Cardiac muscle cell (in vitro differentiated cells and primary cell): ENCODE measurements at places on chromosomes 13 and 19. TPM values are rescaled to one million over a fixed set of nuclear protein-coding genes. Genes with fewer than 3 reads are reported as not detected.

DNA sequence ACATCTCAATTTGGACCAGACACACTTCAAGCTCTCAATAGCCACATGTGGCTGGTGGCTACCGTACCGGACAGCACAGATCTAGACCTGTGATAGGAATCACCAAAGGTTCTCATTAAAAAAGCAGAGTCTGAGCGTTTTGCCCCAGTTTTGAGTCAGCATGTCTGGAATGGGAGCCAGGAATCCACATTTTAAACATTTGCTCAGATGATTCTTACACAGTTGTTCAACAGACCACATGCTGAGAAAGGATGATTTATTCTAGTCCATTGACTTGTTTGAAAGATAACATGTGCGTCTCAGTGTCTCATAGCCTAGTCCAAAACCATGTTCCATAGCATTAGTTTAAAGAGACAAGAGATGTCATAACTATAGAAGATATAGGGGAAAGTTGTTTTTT, 53.4 kb downstream of the FLT3 start:
- no peak overlapping the region for H3K27ac ChIP-seq
- H3K36me3 ChIP-seq = no peaks in the 10 kb centered on the region
- no peak overlapping the region for H3K4me3 ChIP-seq
- no peak for DNase-seq
- H3K4me1 ChIP-seq = no peaks in the 10 kb centered on the region

- H3K4me3 ChIP-seq = peak overlapping the region; percentile 38
- H3K27me3 ChIP-seq = no peaks in the 10 kb centered on the region
- H3K4me1 ChIP-seq = no peaks in the 10 kb centered on the region
- peak; percentile 89 for DNase-seq
- no peak overlapping the region for H3K27ac ChIP-seq
These were observed 8.6 kb downstream of the LTBP4 start for GRCh38 chr19:40609561-40610395.

DNA sequence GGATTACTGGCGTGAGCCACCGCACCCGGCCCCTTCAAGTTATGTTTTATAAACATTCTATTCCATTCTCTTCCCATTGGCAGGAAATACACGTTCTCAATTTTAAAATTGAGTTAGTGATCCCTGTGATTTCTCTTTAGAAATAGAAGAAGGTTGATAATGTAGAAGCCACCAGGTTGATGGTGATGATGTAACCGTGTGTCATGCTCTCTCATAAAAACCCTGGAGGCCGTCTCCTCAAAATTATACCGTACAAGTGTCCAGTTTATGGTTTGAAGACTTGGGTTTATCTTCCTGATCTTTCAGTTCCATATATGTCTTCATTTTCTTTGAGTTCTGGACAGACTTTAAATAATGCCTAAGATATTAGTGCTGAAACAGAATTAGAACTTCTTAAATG, 32.2 kb downstream of the COG3 start:
- no peaks in the 10 kb centered on the region for H3K4me1 ChIP-seq
- no peak overlapping the region for H3K4me3 ChIP-seq
- H3K27ac ChIP-seq = no peak overlapping the region
- no peak for DNase-seq
- no peaks in the 10 kb centered on the region for H3K27me3 ChIP-seq

DNA sequence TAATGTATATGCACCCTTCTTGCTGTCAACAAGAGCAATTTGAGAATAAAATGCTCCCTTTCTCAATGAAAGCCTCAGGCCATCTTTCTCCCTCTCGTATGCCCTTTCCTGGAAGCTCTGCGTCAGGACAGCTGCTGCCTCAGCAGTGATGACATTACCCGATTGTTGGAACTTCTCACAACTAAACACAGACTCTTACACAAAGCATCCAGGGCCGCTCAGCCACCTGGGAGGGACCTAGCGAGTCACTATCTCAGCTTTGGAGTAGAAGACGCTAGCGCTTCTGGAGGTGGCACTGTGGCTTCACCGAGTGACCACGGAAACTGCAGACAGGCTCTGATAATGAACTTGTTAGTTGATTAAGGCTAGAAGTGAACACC, 153.2 kb upstream of the SOX1 start:
- no peak overlapping the region for H3K4me3 ChIP-seq
- no peaks in the 10 kb centered on the region for H3K36me3 ChIP-seq
- DNase-seq = no peak
- H3K27ac ChIP-seq = no peak overlapping the region
- peaks cover 18% of the 10 kb centered on the region for H3K27me3 ChIP-seq

DNA sequence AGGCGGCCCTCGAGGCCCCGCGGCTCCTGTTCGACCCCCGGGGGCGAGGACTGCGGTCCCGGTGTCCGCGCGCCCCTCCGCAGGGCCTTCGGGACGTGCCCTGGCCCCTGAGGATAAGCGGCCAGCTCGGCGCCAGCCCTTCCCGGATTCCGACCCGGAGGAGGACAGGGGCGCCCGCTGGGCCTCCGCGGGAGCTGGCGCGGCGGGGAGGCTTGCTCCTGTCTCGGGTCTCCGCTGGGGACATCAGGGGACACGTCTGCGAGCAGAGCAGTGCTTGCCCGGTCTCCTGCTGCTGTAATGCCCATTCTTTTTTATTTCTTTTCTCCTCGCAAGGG, 829 bp downstream of the B3GLCT start:
- no peaks in the 10 kb centered on the region for H3K27me3 ChIP-seq
- DNase-seq = no peak

DNA sequence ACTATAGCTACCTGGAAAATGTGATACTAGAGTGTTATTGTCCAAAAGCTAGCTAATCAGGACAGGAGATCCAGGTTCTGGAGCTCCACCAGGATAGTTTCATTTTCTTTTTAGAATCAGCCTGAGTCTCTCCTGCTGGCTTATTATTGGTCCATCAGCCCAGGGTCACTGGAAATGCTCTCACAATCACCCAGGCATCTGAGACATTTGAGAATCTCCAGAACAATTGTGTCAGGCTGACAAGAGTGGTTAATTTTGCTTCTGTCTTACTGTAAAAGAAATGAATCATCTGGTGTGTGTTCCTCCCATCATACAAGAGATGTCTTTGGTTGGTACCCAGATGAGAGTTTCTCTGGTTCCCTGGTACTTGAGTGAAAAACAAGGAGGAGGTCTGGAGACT, 43.6 kb upstream of the ZNF681 start:
- no peak for DNase-seq
- no peaks in the 10 kb centered on the region for H3K27me3 ChIP-seq
- no peak overlapping the region for H3K4me3 ChIP-seq
- H3K27ac ChIP-seq = peak overlapping the region; percentile 66
- no peaks in the 10 kb centered on the region for H3K36me3 ChIP-seq

DNA sequence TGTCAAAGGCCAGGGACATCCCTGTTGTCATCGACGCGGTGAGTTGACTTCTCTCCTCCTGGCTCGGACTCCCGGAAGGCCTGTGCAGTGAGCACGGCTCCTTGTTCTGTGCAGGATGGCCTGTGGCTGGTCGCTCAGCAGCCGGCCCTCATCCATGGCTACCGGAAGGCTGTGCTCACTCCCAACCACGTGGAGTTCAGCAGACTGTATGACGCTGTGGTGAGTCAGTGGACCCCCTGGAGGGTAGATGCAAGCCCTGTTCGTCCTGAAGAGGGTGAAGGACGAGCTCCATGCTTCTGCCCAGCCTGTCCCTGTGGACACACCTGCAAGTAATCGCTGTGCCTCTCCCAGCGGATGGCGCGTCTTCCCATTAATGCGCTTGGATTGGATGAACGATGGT, 19.2 kb downstream of the NAXD start:
- H3K27me3 ChIP-seq = no peaks in the 10 kb centered on the region
- peak; percentile 81 for DNase-seq
- no peak overlapping the region for H3K4me3 ChIP-seq

- H3K4me3 ChIP-seq = no peak overlapping the region
- no peak for DNase-seq
- no peak overlapping the region for H3K27ac ChIP-seq
- no peaks in the 10 kb centered on the region for H3K27me3 ChIP-seq
These were observed 51.5 kb upstream of the C13orf46 start for GRCh38 chr13:114025405-114025713.

DNA sequence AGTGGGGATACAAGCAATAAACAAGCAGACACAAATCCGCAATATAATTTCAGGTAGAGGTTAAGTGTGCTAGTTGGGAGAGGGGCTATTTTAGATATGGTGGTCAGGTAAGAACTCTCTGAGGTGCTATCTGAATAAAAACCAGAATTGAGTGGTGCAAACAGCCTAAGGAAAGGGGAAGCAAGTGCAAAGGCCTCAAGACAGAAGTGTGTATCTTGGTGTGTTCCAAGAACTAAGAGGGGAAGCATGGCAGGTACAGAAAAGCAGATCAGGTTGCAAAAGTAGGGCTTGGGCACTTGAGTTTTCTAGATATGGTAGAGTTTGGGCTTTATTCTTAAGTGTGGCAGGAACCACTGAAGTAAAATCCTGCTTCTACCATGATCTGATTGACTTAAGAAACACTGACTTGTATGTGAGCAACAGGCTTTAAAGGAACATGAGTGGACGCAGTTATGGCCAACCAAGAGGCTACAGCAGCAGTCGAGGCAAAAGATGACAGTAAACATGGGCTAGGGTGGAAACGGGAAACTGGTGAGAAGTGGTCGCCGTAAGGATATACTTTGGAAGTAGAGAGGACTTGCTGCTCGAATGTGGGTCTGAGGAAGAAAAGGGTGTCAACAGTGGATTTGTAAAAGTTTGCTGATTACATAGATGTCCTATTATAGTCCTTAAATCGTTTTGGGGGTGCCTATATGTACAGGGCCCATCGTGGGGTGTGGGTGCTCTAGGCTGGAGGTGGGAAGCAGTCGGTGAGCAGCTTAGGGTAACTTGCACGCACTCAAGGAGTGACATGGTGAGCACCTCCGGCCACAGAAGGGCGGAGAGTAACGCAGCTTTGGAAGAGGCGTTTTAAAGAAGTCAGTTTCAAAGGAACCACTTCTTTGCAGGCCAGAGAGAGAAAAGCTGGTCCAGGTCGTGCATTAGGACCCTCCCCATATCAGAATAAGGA, 677 bp downstream of the TGDS start:
- no peaks in the 10 kb centered on the region for H3K27me3 ChIP-seq
- peak overlapping the region; percentile 70 for H3K27ac ChIP-seq
- H3K4me3 ChIP-seq = peak overlapping the region; percentile 93
- peak; percentile 28 for DNase-seq
- H3K4me1 ChIP-seq = peaks cover 5% of the 10 kb centered on the region

GRCh38 chr13:42284068-42284467, 12.1 kb downstream of the AKAP11 start:
- H3K36me3 ChIP-seq = peaks cover 13% of the 10 kb centered on the region
- no peaks in the 10 kb centered on the region for H3K27me3 ChIP-seq
- no peak overlapping the region for H3K4me3 ChIP-seq
- peak overlapping the region; percentile 10 for H3K27ac ChIP-seq
- DNase-seq = no peak
- H3K4me1 ChIP-seq = peaks cover 22% of the 10 kb centered on the region

GRCh38 chr13:21435687-21436151, 23.4 kb downstream of the ZDHHC20 start:
- H3K27me3 ChIP-seq = no peaks in the 10 kb centered on the region
- no peak overlapping the region for H3K27ac ChIP-seq
- no peak overlapping the region for H3K4me3 ChIP-seq

CRLF1 gene
- 0.14 and 0.69 TPM in 2 replicates for total RNA-seq

THSD1 gene
- 0.66 and 0.85 TPM in 2 replicates for total RNA-seq

ZNF738 gene
- total RNA-seq = 41.5 and 46.0 TPM in 2 replicates

KLK6 gene
- total RNA-seq = 0.30 and 0.99 TPM in 2 replicates

SMIM24 gene
- total RNA-seq = 0.63 TPM in 1 of 2 replicates, not detected in the other

ZNF471 gene
- 1.7 and 2.8 TPM in 2 replicates for total RNA-seq
